Stimulated activated CD8-positive, alpha-beta memory T cell treated with anti-CD3 and anti-CD28 coated beads, Interleukin-4, amount 100 ng/mL, for 48 hours (primary cell): ENCODE measurements at places on chromosomes 7 and 10.

GRCh38 chr7:23235813-23236221 is 10.8 kb upstream of the GPNMB start:
- DNase-seq = no peak

DNA sequence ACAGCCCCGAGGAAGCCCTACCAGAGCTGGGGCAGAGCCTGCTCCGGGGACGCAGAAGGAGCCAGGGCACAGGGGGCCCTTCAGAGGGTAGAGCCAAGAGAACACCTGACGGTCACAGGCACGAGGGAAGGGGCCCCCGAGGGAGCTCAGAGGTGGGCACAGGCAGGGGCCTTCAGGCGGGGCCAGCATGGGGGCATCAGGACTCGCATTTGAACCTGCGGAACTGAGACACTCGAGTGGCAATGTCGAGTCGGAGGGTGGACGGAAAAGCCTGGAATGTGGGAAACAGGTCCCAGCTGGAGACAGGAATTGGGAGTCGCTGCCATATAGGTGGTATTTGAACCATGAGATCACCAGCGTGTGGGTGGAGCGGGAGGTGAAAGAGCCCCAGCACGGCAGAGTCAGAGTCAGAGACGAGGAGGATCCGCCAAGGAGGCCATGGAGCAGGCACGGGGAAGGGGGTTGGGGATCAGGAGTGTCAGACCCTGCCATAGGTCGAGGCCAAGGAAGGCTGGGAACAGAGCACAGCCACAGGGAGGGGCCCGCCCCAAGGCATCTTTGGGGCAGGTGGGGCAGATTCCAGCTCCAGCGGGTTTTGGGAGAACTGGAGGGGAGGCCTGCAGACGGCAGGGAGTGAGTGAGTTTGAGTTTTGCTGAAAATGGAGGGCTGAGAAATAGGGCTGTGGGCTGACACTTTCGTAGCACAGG is 13.8 kb downstream of the STK32C start:
- no peak for DNase-seq

DNA sequence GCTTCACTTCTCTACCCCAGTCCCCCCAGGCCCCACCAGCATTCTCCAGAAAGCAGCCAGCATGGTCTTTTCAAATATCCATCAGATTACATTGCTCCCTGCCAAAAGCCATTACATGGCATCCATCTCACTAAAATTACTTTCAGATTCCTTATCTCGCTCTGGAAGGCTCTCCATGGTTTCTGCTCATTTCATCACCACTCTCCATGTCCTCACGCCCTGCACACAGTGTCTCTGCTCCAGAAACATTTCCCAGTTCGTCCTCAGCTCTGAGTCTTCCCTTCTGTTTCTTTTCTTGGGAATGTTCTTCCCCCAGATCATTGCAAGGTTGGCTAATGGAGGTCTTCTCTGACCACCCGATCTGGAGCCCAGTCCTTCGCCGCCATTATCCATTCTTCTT is 499.1 kb downstream of the KCNMA1 start:
- DNase-seq = no peak

DNA sequence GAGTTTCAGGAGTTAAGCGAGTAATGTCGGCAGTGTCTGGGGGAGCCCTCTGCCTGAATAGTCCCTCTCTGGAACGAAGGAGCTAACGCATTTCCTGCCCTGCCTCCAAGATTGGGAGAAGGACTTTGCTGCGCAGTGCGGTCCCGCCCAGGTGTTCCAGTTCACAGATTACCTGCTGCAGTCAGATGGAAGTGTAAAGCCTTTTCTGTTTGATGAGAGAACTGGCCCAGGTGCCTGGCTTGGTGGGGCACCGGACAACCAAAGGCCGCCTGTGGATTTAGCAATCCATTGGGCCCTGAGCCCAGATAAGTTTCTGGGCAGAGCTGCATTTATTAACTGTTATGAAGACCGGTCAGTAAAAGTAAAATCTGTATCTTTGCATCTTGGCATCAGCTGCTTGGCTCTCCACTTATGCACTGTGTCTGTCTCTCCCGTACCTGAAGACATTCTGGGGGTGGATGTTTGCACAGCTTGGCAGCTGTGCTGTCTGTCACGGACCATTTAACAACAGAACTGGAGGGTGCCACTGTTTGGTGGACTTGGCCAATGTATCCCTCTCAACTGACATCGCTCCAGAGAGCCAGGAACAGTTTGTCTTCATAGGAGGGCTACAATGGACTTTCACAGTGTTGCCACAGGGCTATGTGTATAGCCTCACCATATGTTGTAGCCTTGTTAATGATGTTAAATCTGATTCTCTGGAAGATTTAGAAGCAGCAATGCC is 654.7 kb upstream of the ZWINT start:
- no peak for DNase-seq

- no peak for DNase-seq
These were observed 189.3 kb downstream of the POLR1F start for GRCh38 chr7:19519443-19520021.

DNA sequence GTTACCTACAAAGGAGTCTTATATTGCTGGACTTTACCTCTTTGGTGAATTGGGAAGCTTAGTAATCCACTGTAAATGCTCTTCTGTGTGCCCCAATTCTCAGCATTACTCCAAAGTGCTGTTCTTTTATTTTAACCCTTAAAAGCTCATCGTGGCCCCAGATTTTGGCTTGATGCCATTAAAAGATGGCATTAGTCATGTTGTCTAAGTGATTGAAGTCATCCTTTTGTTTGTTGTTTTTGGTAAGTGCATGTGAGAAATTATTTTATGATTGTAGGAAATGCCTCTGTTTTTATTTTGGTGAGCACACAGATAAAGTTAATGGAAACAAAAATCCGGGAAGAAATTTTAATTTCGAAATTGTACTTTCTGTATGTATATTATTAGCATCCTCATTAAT is 82.5 kb upstream of the GATA3 start:
- DNase-seq = no peak

GRCh38 chr7:157219154-157219553 is 80.4 kb downstream of the UBE3C start:
- DNase-seq = no peak
